ENCODE measurements at places on chromosomes 1 and 21.

GRCh38 chr1:15417059-15417934 lies 7.6 kb downstream of the EFHD2 start:
- DNase-seq = peak; percentile 80

- DNase-seq = no peak
These were observed 199.6 kb upstream of the SNX7 start for GRCh38 chr1:98461873-98462385.

GRCh38 chr1:183454377-183454776 lies 17.9 kb upstream of the SMG7 start:
- no peak for DNase-seq

DNA sequence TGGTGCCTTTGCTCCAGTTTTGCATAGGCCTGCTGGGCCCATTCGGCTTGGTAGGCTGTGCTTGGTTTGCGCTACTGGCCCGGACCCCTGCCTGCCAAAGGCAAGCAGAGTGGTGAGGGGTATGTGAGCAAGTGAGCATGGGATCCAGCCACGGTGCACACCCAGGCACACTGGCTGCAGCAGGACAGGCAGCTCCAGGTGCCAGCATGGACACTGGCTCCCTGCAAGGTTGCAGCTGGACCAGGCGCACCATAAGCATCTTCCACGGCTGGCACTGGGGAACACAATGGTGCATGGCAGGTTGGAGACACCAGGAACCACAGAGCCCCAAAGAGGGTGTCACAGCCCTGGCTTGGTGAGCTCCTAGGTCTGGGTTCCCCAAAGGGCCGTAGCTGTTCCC lies 693.5 kb upstream of the PTBP2 start:
- DNase-seq = no peak

Data from transverse colon (tissue), 4 donors.